Uterus (tissue), 4 donors: ENCODE measurements at places on chromosomes 12 and 14. TPM values are rescaled to one million over a fixed set of nuclear protein-coding genes. Genes with fewer than 3 reads are reported as not detected.

Gene ETFBKMT
- 3.3 TPM for total RNA-seq

Gene MYF5
- total RNA-seq = not detected

Gene CLEC2A
- not detected for total RNA-seq

Gene LRTM2
- not detected for total RNA-seq

Gene RNASE4
- 159 TPM for total RNA-seq

Gene INSM2
- not detected for total RNA-seq

Gene PPFIBP1
- 96.0 TPM for total RNA-seq

Gene ACOT6
- not detected for total RNA-seq

Gene LRFN5
- total RNA-seq = 4.1 TPM

Gene FGF6
- not detected for total RNA-seq

Gene DTX1
- total RNA-seq = 3.4 TPM

Gene ANO2
- total RNA-seq = 20.5 TPM

Gene LAG3
- total RNA-seq = 0.41 TPM

Gene MFAP5
- total RNA-seq = 259 TPM

Gene CRACR2A
- 33.6 TPM for total RNA-seq

Gene BRMS1L
- total RNA-seq = 16.3 TPM

Gene ZNF384
- total RNA-seq = 29.1 TPM

Gene MYO1H
- total RNA-seq = not detected

Gene GZMH
- total RNA-seq = 0.82 TPM

Gene DAO
- not detected for total RNA-seq

Gene DBX2
- not detected for total RNA-seq

Gene OTUB2
- 0.37 TPM for total RNA-seq

Gene AICDA
- 0.41 TPM for total RNA-seq
